M059J (cell line): ENCODE measurements at places on chromosomes 2 and 18.

DNA sequence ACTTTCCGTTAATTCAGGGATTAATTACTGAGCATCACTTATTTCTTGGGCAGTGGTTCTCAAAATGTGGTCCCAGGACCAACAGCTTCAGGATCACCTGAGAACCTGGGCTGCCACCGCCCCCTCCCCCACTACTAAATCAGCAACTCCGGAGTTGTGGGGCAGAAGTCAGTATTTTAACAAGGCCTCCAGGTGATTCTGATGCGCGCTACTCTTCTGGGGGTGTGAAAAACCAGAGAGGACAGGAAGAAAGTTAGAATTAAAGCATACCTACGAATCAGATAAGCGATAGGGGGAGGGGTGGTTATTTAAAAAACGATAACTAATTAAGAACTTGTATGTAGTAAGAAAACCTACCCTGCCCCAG lies 319 bp downstream of the ZSCAN30 start:
- DNase-seq: no peak

DNA sequence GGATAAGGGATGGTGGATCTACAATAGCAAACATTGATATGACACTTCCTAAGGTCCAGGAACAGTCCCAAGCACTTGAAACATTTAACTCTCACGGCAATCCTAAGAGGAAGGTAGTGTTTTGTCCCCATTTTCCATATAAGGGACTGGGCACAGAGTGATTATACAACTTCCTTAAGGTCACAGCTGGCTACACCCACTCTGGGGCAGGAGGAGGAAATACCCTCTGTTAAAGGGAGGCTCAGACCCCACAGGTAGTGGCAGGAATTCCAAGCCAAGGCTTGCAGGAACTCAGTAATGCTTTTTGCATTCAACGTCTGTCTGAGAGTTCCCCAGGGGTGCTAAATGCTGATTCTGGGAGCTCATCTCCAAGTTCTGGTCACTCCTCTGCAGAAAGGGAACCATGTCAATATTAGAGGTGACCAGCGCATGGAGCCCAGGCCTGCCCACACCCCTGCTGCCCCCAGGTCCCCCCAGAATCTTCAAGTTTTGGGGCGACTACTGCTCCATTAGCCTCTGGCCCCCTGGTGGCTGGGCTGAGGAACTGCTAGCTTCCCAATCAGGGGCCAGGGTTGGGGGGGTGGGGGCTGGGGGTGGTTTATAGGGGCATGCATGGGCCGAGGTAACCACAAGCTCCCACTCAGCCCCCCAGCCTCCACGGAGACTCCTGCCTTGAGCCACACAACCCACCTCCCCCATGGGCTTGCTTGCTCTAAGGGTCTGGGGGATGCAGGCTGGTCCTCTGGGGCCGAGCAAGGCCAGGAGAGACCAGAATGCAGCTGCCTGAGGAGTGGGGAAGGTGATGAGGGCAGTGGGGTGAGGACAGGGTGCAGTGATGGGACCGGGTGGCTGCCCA lies 11.1 kb downstream of the OBSL1 start:
- no peak for DNase-seq

- DNase-seq: no peak
These were observed 61.6 kb upstream of the LINC00305 start for GRCh38 chr18:64210401-64210949.

GRCh38 chr2:163541495-163541894 lies 194.3 kb downstream of the FIGN start:
- no peak for DNase-seq

- DNase-seq: peak; percentile 55
These were observed 111.9 kb downstream of the TFCP2L1 start for GRCh38 chr2:121173112-121173511.
